ENCODE measurements at places on chromosomes 1 and 21.

- DNase-seq = no peak
These were observed 20.2 kb downstream of the SDC3 start for GRCh38 chr1:30888391-30888790.

GRCh38 chr1:12309783-12310742 is 80.2 kb downstream of the VPS13D start:
- DNase-seq = no peak

DNA sequence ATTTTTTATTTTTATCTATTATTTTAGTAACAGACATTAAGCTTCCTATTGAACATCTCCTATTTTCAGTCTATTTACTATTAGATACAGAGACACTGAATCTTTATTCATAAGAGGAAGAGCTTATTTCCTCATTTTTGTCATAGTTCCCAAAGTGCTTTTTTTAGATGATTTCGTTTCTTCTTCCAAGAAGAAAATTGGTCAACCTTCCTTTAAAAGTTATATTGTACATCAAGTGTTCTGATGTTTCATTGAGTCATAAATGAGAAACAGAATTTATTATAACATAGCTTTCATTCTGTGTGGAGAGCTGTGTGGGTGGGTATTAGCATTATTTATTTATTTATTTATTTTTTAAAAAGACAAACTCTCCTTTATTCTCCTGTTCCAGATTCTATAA is 50.6 kb upstream of the BACH1 start:
- no peak for DNase-seq

GRCh38 chr1:155116113-155116764 is 11.4 kb upstream of the EFNA1 start:
- DNase-seq = no peak

DNA sequence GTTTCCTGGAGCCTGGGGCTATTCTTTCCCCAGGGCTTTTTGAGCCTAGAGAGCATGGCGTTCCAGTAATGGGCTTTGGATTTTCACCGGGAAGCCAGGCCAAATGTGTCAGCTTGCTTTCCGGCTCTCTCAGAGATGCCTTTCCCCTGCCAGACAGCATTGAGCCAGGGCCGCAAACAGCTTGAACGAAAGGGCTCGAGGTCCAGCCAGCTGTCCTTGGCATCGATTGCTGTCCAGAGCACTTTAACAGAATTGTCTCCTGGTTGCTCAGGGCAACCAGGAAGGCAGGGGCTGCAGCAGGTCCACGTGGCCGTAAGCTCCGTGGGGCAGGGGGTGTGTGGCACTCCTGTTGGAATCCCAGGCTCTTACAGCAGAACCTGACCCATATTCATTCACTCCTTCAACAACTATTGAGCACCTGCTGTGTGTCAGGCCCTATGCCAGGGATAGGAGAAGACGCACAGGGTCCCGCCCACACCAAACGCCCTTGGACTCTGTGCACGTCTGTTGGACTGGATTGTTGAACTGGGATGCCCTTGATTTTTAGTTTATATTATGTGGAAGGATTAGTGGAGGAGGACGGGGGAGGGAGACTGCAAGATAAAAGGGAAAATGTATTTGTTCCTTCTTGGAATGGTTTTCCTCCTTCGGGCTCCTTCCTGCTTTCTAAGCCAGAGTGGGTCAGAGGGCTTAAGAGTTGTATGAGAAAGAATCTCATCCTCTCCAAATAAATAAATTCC is 38.7 kb upstream of the EFHD2 start:
- DNase-seq = no peak

GRCh38 chr1:154608397-154609270 is 648 bp upstream of the ADAR start:
- DNase-seq = no peak

- no peak for DNase-seq
These were observed 33.3 kb upstream of the KCNE1 start for GRCh38 chr21:34545079-34545884.

DNA sequence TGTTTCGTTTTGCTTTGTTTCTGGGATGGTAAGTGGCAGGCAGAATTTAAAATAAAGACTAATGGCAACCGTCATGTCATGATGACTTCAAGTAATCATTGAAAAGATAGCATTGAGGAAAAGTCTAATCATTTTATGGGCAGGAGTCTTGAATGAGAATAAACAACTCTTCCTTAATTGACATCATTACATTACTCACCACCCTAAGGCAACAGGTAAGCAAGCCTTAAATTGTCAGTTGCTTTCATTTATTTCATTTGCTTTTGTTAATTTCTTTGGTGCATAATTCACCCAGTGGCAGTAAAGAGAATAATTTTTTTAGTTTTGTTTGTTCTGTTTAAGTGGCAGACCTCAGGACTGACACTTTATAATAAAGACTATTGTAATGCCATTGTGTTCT is 669.0 kb downstream of the RWDD3 start:
- DNase-seq = no peak

GRCh38 chr1:175941164-175941563 is 197.8 kb upstream of the TNR start:
- no peak for DNase-seq

DNA sequence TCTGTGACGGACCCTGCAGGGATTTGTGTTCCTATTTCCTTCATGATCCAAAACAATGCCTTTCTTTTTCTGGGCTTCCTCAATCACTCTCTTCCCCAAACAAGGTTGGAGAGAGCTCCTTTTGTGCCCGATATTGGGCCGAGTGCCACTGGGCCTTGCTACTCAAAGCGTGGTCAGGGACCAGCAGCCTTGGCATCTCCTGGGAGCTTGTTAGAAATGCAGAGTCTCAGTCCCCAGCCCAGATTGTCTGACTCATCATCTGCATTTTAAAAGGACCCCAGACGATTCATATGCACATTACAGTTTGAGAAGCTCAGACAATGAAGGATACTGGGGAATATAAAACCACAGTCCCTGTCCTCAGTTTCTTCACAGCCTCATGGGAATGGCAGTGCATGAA is 19.9 kb downstream of the ADORA1 start:
- DNase-seq = no peak

DNA sequence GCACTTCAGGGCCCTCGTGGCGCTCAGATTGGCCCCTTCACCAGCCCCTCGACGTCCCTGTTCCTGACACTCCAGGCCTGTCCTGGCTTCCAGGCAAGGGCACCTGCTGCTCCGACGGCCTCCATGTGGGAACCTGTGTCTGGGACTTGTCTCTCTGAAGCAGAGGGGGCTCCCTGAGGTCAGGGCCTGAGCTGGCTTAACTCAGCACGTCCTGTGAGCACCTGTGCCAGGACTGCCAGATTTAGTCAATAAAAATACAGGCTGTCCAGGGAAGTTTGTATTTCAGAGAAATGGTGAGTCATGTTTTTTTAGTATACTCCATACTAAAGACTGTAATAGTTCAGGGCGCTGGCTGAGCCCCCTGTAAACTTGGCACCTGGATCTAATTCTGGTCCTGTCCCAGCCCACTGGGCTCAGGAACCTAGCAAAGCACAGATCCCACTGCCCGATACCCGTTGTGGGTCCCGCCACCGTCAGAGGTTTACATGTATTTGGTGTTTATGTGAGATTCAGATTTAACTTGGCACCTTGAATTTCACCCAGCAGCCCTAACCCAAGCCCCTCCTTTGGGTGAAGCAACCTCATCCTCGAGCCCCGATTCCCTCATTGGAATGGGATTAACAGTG is 109.9 kb upstream of the IFFO2 start:
- no peak for DNase-seq

GRCh38 chr1:60350531-60350930 is 277.0 kb upstream of the C1orf87 start:
- DNase-seq = no peak

- DNase-seq = no peak
These were observed 11.5 kb downstream of the FCRL5 start for GRCh38 chr1:157540852-157541251.

DNA sequence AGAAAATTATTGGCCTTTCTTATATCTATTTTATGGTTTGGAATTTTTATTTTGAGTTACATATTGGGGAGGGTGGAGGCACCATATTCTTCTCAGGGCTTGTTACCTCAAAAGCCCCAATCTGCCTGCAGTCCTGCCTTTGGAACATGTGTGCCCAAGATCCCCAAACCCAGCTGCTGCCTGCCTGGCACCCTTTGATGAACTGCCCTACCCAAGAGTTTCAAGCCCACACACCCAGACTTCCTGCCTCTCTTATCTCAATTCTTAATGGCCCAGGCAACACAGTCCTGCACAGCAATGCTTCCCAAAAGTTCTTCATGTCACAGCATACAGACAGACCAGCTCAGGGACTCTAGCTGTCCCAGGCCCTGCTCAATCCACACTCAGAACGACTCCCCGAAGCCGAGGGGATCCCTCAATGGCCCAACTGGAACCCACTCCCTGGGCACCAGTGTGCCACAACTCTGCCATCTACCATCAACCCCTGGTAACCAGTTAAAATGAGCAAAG is 19.2 kb downstream of the OLFML2B start:
- no peak for DNase-seq

DNA sequence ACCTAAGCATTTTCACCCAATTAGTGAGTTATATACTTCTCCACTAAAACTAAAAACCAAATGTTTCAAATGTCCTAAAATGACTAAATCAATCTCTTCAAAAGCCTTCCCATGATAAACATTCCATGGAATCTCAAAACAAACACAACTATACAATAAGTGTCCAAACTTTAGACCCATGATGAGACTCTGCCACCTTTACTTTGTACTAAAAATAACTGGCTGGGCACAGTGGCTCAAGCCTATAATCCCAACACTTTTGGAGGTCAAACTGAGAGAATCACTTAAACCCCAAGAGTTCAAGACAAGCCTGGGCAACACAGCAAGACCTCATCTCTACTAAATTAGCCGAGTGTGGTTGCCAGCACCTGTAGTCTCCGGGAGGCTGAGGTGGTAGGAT is 87.4 kb downstream of the EIF4G3 start:
- no peak for DNase-seq

- no peak for DNase-seq
These were observed 62.5 kb downstream of the WNT9A start for GRCh38 chr1:227885135-227885647.

- no peak for DNase-seq
These were observed 104.9 kb upstream of the SLC2A1 start for GRCh38 chr1:43063394-43064219.

DNA sequence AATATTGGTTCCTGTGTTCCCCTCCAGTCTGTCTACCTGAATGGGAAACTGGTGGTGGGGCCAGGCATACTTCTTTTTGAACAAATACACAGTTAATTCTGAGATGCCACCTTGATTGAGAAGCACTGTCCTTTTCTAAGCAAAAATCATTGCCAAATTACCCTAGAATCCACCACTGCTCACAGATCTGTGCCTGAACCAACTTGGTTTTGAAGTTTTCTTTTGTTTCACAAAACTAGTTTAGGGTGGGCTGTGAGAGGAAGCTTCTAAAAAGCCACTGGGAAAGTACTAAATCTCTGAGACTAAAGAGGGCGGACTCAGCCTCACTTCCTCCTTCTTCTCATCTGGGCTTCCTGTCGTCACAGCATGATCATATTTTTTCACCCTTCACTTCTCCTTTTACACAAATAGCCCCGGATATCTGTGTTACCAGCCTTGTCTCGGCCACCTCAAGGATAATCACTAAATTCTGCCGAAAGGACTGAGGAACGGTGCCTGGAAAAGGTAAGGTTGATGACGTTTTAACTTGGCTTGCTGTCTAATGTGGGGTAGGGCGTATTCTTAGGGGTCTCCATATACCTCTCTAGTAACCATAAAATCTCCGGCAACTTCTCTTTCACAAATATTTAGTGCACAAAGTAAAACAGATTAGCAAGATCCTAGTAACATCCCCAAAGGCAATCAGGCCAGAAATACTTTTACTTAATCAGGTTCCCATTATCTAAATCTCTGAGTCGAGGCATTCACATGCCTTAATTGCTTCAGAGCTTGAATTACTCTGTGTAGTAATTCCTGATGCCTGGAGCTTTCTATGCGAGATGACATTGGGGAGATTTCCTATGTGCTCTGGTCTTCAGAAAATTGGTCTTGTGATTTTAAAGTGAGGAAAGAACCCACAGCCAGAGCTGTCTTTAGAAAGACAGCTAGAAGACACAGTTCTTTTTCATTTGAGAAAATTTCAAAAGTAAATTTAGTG is at the start of gene CD53:
TSS of gene CD53 (plus strand) at position 404 of the 976 bp plus-strand sequence. CDS start 18,261 bp downstream, outside the sequence.
- no peak for DNase-seq

- no peak for DNase-seq
These were observed 4.5 kb downstream of the STIL start for GRCh38 chr1:47309427-47309826.

GRCh38 chr21:17427157-17427556 is 85.7 kb upstream of the CXADR start:
- no peak for DNase-seq

- DNase-seq = no peak
These were observed 51.7 kb upstream of the POU3F1 start for GRCh38 chr1:38098101-38098847.

- DNase-seq = no peak
These were observed 201.1 kb downstream of the MATN1 start for GRCh38 chr1:30522031-30523004.

GRCh38 chr1:19850214-19850613 is 32.0 kb upstream of the OTUD3 start:
- DNase-seq = no peak

- DNase-seq = no peak
These were observed 11.6 kb downstream of the GJA5 start for GRCh38 chr1:147748676-147749350.

GRCh38 chr1:64005801-64006200 is 197.6 kb upstream of the UBE2U start:
- DNase-seq = no peak

- no peak for DNase-seq
These were observed 26.9 kb upstream of the BACE2 start for GRCh38 chr21:41141031-41141457.

- DNase-seq = no peak
These were observed 337.1 kb downstream of the SIPA1L2 start for GRCh38 chr1:232292818-232293217.

GRCh38 chr1:93672477-93673162 is 9.0 kb downstream of the BCAR3 start:
- DNase-seq = no peak

DNA sequence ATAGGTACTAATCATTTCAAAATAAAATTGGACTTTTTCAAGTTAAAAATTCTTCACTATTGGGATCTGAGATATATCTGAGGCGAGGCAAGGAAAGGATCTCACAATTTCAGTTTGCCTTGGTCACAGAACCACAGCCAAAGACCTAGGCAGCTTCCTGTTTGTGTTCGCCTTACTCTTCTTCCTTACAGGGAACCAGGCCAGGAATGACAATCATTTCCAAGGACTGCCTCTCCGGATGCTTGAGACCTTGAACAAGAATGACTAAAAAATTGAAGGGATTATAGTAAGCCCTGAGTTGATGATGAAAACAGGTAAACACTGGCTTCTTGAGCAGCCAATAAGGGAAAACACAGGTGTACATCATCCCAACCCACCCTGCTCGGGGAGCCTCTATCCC is 35.2 kb upstream of the SERBP1 start:
- no peak for DNase-seq

GRCh38 chr21:45363921-45364467 is 41.0 kb upstream of the COL18A1 start:
- peak; percentile 7 for DNase-seq

- peak; percentile 37 for DNase-seq
These were observed 1.0 kb downstream of the ARID4B start for GRCh38 chr1:235326719-235327558.

DNA sequence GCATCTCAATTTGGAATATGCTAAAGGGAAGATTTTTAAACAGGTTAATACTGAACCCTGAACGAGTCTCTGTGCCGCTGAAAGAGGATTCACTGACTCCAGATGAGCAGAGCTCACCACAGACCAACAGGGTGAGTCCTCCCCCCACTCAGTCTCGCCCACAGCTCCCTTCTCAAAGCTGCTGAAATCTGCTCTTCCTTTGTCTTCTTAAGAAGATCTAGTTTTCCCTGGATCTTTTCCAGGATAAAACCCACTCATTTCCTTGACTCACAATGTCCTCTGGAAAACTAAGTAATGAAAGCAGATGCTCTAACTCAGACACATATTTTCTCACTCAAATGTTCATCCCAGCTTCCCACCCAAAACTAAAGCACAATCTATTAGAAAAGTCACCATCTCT is 447.0 kb upstream of the PKN2 start:
- DNase-seq = no peak
